ENCODE measurements at places on chromosomes 2 and 18. TPM values are rescaled to one million over a fixed set of nuclear protein-coding genes. Genes with fewer than 3 reads are reported as not detected.

DNA sequence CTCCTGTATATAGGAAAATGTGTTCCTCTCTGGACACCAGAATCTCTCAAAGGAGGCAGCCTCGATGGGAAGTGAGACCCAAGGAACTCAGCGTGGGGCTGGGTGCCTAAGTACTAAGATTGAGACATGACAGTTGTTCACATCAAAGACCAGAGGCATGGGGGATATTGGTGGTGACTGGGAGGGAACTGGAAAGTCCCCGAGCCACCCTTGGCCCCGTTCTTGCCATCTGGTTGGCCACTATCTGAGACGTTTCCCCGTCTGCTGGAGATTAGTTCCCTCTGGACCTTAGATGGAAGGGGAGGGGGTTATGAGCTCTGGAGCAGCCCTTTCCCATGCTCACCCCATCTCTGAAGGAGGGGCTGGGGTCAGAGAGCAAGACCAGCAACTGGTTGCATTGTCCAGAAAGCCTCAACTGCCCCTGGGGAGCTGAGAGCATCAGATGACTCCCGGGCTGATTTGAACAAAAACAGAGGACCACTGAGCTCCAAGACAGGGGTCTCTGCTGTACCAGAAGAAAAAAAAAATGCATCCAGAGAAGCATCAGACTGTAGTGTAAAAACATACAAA, 11.8 kb downstream of the FBLN7 start:
- no peak for DNase-seq

- peak; percentile 47 for DNase-seq
Measured at GRCh38 chr2:148876595-148877402, 1.8 kb downstream of the KIF5C start.

DNA sequence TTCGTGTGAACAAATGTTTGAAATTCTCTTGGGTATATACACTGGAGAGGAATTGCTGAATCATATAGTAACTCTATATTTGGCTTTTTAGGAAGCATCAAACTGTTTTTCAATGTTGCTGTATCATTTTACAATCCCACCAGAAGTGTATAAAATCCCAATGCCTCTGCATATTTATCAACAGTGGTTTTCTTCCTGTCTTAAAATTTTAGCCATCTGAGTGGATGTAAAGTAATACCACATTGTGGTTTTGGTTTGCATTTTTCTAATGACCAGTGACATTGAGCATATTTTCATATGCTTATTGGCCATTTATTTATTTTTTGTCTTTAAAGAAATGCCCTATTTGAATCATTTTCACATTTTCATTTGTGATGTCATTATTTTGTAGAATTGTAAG, 22.8 kb upstream of the LRP1B start:
- no peak for DNase-seq

DNA sequence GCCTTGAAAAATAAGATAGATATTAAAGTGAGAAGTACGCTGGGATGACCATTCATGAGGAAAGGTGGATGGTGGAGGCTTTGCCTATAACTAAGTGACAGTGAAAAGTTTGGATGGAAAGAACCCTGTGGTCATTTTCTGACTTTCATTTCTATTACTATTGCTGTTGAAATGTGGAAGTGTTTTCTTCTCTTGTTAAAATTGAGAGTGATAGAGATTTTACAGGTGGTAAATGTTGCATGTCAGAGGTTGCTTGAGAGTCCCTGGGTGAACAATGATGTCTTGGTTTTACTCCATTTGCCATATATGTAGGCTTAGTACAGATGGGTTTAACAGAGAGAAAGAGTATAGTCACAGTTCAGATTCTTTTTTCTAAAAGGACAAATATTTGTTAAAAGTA, 18.4 kb downstream of the NCOA1 start:
- no peak for DNase-seq

GRCh38 chr18:79043288-79043687, 25.9 kb upstream of the ATP9B start:
- DNase-seq: no peak

- no peak for DNase-seq
Measured at GRCh38 chr2:11819235-11819729, 72.8 kb downstream of the LPIN1 start.

- no peak for DNase-seq
Measured at GRCh38 chr18:58859907-58860306, 4.8 kb upstream of the ZNF532 start.

GRCh38 chr2:176155356-176156044, 1.6 kb upstream of the HOXD3 start:
- no peak for DNase-seq

DNA sequence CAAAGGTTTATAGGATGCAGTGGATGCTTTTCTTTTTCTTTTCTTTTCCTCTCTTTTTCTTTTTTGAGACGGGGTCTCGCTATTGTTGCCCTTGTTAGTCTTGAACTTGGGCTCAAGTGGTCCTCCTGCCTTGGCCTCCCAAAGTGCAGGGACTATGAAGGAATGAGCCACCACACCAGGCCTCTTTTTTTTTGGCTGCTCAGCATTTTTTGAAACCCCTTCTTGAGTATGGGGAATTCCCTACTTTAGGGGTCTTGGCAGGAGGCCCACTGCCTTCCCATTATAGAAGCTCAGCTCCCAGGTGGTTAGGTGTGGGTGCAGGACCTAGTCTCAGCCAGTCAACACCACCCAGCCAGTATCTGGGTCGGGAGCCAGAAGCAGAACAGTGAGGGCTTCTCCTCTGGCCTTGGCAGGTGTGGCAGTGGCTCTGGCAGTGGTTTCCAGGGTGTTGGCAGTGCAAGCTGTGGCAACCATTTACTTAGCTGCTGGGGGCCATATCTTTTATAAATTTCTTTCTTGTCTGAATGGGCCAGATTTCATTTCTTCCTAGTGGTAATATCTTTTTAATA, 51.4 kb upstream of the ACYP2 start:
- DNase-seq: peak; percentile 59

DNA sequence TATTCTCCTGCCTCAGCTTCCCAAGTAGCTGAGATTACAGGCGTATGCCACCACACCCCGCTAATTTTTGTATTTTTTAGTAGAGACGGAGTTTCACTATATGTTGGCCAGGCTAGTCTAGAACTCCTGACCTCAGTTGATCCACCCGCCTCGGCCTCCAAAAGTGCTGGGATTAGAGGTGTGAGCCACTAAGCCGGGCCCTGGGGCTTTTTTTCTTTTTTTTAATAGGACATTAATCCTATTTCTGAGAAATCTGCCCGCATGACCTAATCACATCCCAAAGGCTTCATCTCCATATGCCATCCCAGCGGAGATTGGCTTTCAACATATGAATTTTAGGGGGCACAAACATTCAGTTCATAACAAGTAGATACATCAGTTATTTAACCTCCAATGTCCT, 128.6 kb downstream of the CNTNAP5 start:
- no peak for DNase-seq

DNA sequence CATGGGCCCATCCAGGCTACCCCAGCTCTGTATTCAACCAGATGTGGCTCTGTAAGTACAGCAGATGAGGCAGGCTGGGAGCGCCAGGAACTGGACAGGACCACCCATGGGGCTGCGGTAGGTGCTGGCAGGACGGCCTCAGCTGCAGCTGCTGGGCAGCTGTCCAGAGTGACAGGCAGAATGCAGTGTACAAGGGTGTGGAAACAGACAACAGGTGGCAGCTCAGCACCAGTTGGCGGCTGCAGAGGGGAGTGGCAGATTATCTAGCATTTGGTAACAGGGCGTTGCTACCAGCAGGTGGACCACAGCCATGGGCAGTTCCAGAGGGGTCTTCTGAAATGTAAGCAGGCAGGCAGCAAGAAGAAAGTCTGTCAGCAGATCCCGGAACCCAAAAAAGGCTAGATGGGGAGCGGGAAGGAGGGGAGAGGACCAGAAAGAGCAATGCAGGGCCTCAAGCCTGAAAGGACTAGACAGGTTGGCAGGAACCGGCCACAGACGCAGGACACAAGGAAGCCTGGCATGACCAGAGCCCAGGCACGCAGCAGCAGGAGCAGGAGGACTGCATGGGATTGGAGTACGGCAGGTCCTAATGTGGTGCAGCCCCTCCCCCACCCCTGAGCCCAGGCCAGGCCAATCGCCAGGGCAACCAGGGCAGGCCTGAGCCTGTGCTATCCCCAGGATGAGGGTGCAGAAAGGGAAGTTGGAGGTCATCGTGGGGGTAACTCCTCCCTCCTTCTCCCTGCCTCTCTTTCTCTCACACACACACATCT, 24.7 kb downstream of the PKDCC start:
- DNase-seq: peak; percentile 77

DNA sequence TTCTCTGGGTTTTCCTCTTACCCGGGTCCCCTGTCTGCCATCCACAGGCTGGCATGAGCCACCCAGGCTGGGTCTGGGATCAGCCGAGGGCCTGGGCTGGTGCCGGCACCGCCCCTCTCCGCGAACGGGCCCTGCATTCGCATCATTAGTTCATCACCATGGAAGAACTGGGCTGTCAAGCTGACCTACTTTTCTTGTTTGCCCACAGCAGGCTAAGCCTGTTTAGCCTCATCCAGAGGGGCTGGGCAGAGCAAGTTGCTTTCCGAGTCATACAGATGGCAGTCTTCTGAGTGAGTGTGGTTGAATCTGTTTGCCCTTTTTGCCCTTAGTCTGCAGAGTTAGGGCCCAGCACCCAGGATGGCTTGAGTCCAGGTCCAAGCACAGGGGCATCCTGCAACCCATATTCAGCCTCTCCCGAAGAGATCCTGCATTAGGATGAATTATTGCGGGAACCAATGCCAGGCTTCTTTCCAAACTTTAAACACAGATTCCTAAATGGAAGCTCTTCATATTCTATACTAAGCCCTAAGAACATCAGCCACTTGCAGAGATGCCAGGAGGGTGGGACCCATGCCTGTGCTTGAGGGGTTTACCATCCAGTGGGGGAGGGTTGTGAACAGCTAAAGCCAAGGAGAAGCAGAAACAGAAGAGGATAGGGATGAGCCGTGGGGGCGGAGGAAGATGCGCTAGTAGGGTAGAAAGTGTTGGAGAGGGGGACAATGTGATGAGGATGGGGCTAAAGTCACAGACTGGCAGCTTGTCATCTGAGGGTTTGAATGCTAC, 68.0 kb downstream of the NPAS2 start:
- no peak for DNase-seq

GRCh38 chr2:45794134-45794617, 142.7 kb downstream of the PRKCE start:
- DNase-seq: no peak

GRCh38 chr18:37975446-37975845, 409.8 kb upstream of the CELF4 start:
- no peak for DNase-seq

GRCh38 chr2:221502270-221503010, 69.7 kb downstream of the EPHA4 start:
- DNase-seq: no peak

DNA sequence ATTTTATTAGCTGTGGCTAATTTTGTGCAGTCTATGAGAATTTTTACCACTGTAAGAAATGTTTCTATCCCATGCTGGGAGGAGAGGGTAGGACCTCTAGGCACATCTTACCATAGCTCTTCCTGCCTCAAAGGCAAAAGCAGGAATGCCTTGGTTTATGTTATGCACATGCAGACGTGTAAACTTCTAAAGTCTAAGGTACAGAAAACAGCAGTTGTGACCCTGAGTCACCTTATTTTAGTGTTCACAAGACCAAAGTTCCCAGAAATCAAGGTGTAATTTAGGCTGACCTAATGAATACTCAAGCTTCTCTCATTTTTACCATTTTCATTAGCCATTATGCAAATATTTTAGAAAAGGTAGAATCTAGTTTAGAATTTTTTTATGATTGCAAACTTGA, 15.4 kb upstream of the WIPF1 start:
- no peak for DNase-seq

GRCh38 chr2:33220533-33220932, 255.9 kb upstream of the RASGRP3 start:
- DNase-seq: no peak

DNA sequence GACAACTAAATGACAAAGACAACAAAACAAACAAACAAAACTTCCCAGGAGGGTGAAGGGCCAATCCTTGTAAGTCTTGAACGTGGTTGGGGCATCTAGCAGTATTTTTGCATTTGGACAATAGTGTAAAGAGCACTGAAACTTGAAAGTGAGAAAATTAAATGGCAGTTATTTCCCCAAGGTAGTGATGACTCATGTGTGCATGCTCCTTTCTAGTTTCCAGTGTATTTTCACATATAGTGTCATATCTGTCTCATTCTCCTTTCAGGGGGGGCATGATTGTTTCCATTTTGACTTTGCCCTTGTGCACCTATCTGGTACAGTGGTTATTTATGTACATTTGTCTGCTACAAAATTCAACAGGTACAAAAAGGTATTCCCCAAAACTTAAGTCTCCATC, 39.5 kb downstream of the CERS6 start:
- DNase-seq: no peak

- no peak for DNase-seq
Measured at GRCh38 chr2:40047406-40047805, 268.3 kb upstream of the THUMPD2 start.

DNA sequence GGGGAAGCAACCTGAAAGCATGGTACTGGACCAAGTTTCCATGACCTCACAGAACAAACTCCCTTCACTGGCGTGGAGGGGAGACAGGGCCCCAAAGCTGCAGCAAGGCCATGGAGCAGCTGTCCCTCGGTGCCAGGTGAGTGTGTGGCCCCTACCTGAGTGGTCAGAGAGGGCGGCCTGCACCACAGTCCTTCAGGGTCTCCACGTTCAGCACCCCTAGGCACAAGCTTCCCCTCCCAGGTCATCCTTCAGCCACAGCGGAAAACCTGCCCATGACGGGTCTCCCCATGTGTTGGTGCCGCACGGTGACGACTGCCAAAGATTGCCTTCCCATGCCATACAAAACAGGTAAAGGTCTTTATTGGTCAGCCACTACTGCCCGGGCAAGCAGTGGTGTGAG, 201.6 kb downstream of the MGAT5 start:
- no peak for DNase-seq

DNA sequence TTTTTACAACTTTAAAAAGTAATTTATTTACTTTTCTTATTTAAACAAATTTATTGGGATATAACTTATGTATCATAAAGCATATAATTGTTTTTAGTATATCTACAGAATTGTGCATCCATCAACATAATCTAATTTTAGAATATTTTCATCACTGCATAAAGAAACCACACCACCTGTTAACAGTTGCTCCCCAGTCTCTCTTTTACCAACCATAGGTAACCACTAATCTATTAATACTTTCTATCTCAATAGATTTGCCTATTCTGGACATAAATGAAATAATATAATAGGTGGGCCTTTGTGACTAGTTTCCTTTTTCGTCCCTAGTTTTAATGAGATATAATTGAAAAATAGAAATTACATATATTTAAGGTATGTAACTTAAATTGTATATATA, 90.6 kb downstream of the ADAM23 start:
- no peak for DNase-seq

DNA sequence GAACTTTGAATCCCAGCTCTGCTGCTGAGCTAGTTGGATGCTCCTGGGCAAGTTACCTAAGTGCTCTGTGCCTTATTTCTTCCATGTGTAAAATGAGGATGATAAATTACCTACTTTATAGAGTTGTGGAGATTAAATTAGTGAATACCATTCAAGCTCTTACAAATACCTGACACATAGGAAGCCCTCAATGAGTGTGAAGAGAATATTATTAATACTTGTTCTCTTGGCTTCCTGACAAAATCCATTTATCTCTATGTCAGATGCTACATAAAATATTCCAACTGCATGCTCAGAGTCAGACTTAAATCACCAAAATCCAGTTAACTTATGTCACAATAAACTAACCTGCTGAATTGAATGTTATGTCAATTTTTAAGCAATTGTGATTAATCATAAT, 42.9 kb upstream of the CCBE1 start:
- DNase-seq: no peak

Gene IL1F10
- not detected for total RNA-seq

Gene CXCR1
- 0.54 TPM for total RNA-seq

Gene FMNL2
- total RNA-seq: 6.1 TPM

Gene IL36G
- total RNA-seq: not detected

Gene FSIP2
- 0.13 TPM for total RNA-seq

Gene CREG2
- not detected for total RNA-seq

Gene MYO5B
- total RNA-seq: 0.38 TPM

Gene PRSS56
- 0.19 TPM for total RNA-seq

Gene AMER3
- not detected for total RNA-seq
